ACHN (cell line): ENCODE measurements at places on chromosomes 6 and 20.
A peak's percentile ranks its signal among the peaks of the same experiment; 100 is the strongest.

DNA sequence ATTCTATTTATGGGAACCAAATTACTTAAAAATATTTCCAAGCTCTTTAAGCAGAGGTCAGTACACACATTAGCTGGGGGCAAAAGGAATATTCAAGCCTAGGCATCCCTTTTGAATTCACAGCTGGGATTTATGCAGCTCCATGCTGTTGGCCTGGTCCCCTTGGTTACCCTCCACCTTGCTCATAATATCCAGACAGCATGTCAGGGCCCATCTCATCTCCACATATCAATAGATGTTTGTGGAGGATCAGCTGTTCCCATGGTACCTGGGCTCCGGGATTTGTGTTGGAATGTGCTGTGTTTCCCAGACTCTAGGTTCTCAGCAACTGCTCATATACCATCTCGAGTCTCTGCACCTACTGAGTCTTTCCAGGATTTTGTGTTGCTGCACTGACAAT lies 534.8 kb downstream of the BMP2 start:
- no peak for DNase-seq

DNA sequence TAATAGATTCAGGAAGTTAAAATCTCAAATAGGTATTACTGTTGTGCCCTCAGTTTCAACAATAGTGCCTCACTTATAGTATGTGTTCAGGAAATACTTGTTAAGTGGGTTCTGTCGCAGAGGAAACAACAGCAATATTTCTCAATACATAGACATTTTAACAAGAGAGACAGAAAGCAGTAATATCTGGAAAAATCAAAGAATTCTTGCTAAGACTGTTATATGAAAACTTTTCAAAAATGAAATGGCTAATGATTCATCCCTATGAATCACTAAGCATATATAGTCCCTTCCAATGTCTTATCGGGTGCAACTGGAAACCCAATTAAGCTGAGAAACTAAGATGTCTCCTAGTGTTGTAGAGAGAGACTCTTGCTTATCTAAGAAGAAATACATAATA lies 668.9 kb downstream of the TFAP2A start:
- DNase-seq, result no peak

GRCh38 chr6:32432050-32432450 lies 7.6 kb upstream of the HLA-DRA start:
- DNase-seq, result peak; percentile 37

GRCh38 chr6:6319952-6320811 lies at the start of gene F13A1:
Gene F13A1 (minus strand): TSS chr6:6320662. CDS start chr6:6318664, 1,998 bp downstream.
- no peak for DNase-seq

DNA sequence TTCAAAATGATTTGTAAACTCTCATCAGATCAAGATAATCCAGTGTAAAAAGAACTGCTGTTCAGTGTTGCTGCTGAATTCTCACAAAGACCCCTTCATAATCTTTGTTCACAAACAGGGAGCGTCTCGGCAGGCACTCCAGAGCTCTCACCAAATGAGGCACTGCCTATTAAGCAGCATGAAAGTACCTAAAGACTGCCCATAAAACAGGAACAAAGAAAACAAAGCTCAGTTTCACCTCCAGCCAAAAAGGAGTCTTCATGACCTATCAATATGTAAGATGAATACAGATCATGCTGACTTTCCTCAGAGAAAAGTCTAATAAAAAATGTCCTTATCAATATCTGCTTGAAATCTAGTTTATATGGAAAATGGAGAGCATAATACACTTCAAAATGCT lies 41.8 kb downstream of the GPR63 start:
- DNase-seq, result no peak

GRCh38 chr6:47718571-47718970 lies 20.2 kb downstream of the ADGRF4 start:
- no peak for DNase-seq

GRCh38 chr6:26452631-26453235 lies 5.0 kb upstream of the BTN2A1 start:
- DNase-seq, result no peak

GRCh38 chr6:138393871-138394783 lies 9.9 kb upstream of the HEBP2 start:
- DNase-seq, result no peak

- DNase-seq, result no peak
Measured at GRCh38 chr20:57614490-57615444, 5.5 kb downstream of the ZBP1 start.

- no peak for DNase-seq
Measured at GRCh38 chr6:166415306-166415705, 32.6 kb upstream of the MPC1 start.

- no peak for DNase-seq
Measured at GRCh38 chr6:48490658-48491057, 379.7 kb upstream of the PTCHD4 start.

DNA sequence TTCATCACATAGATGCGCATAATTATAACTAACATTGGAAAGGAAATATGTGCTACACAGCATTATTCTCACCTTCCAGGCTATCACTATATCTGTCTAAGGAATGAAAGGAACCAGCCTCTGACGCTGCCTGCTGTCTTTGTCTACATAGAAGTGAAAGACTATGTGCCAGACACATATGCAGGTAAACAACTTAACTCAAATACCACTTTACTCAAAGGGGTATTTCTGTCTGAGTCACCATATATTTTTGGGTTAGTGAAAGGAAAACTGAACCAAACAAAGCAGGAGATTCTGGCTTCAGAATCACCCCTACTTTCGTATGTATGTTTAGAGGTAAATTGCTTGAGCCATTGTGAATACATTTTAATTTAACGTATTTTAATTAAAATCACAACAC lies 328.6 kb upstream of the PLCB4 start:
- DNase-seq, result no peak

DNA sequence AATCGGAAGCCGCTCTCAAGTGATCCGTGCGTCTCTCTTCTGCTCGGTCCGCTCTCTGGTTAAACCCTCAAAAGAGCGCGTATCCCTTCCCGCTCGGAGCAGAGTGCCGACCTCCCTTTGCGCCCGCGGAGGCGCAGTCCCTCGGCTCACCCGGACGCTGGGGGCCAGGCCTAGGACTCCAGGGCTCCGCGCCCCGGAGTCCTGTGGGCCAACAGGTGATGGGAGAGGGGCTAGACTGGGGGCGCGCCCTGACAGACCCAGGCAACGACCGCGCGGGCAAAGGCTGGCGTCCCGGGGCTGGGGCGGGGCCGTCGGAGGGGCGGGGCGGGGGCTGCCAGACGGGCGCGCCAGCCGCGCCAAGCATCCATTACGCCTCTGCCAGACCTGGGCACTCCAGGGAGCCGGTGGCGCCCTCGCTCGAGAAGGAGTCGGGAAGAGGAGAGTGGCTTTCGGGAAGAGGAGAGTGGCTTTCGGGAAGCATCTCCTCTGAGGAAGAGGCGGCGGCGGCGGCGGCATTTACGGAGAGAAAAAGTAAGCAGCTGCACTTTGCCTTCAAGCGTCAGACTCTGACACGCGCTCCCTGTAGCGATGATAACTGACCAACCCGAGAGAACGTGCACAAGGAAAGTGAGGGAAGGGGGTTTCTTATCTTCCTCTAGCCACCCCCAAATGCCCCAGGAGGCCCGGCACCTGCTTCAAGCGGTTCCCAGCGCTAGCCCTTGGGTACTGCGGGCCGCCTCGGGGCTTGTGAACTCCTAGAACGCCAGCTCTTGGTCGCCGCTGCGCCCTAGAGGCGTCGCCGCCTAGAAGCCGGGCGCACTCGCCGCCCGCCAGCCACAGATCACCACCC lies 2.6 kb downstream of the EPHA7 start:
- peak; percentile 72 for DNase-seq

DNA sequence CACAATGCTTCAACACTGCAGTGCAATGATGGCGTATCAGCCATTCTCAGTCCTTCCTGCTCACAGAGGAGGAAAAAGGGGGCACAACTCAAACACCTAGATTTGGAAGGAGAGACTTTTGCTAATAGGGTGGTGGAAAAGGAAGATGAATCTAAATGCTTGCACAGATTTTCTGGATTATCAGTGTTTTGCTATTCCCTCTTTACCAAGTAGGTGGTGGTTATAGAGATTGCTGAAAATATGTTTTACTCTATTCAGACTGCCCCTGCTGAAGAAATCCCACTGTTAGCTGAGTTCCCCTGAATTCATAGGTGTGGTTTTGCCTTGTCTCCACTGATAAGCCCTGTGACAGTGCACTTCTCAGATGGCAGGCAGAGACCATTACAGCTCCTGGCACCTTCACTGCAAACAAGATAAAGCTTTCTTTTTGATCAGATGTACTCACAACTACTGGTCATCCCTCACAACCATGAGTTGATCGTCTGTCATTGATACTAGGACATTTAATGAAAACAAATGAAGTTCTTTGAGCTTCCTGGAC lies 311.4 kb downstream of the KIF16B start:
- no peak for DNase-seq

- DNase-seq, result peak; percentile 45
Measured at GRCh38 chr6:27601668-27602254, 128.9 kb upstream of the ZNF184 start.

DNA sequence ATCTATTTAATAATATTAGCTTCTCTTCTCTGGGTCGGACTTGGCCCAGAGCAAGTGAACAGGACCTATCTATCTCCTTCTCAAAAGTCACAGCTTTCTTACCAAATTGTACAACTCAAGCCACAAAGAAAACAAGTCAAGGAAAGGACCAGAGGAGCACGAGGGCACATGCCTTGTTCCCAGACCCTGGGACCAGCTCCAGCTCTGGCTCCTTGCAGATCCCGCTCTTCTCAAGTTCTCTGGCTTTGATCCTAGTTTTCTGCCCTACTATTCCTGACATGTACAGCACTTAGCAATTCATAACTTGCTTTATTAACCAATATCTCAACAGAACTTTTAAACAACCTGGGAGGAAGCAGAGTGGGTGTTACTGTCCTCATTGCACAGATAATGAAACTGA lies 185.9 kb downstream of the ESR1 start:
- DNase-seq, result no peak

DNA sequence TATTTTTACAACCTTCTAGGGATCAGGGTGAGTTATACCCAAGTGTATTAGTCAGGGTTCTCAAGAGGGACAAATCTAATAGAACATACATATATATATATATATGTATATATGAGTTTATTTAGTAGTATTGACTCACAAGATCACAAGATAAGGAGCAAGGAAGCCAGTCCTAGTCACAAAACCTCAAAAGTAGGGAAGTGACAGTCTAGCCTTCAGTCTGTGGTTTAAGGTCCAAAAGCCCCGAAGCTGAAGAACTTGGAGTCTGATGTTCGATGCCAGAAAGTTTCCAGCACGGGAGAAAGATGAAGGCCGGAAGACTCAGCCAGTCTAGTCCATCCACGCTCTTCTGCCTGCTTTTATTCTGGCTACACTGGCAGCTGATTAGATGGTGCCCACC lies 632.7 kb upstream of the AGPAT4 start:
- DNase-seq, result no peak

GRCh38 chr6:3592371-3592941 lies 135.6 kb upstream of the SLC22A23 start:
- DNase-seq, result no peak

- DNase-seq, result no peak
Measured at GRCh38 chr20:14069796-14070195, 74.5 kb downstream of the MACROD2 start.

DNA sequence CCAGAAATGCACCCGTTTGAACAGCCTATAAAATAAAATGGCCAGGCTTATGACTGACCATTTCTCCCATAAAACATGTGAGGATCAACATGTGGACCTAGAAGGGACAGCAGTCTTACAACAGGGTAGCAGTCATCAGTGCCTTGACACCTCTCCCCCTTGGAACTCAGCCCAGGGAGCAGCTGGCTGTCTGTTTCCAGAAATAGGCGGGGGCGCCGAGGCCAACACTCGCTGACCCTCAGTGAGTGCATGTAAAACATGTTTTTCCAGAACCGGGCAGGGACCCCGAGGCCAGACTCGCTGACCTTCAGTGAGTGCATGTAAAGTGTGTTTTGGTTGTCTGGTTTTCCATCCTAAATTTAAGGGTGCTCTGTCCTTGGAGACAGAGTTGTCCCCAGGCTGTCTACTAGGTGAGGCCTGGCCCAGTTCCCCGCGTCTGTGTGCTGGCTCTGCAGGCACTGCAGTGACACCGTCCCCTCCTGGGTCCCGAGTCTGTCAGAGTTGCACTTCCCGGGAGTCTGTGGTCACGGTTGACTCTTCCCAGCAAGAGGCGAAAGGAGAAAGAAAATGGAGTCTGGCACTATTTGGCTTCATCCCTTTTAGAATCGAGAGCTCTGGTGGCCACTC lies 19.8 kb upstream of the ADRM1 start:
- no peak for DNase-seq

GRCh38 chr6:110359556-110359955 lies 1.4 kb upstream of the METTL24 start:
- DNase-seq, result no peak

- no peak for DNase-seq
Measured at GRCh38 chr6:158408552-158409130, 96.4 kb downstream of the TULP4 start.

DNA sequence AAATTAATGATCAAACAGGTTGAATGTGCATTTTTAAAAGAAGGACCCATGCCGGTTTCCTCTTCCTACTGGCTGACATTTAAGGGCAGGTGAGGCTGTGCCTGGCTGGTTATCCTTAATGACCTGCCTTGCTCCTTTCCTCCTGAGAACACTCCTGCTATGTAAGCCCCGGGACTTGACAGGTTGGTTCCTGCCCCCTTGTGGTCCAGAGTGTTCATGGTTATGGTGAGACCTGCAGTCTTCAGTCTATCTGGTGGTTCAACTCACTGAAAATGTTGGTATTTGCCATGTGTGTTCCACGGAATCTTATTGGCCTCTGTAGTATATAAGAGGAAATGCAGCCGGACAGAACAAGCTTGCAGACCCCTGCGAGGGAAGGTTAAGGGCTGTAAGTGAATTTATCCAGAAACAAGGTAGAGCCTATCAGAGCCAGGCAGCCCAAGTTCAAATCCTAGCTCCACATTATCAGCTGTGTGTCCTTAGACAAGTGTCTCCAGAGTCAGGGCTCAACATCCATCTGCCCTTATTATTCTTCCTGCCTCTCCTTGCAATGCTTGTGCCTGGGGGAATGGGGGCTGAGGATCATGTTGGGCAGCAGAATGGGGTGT lies 5.2 kb upstream of the BPIFA3 start:
- peak; percentile 52 for DNase-seq

GRCh38 chr6:27091661-27092315 lies 155.7 kb upstream of the PRSS16 start:
- peak; percentile 78 for DNase-seq
